Fibroblast of the aortic adventitia (primary cell): ENCODE measurements at places on chromosomes 12 and 14. TPM values are rescaled to one million over a fixed set of nuclear protein-coding genes. Genes with fewer than 3 reads are reported as not detected.

The KLRD1 gene
- 0.16 and 0.45 TPM in 2 replicates for total RNA-seq

The BRI3BP gene
- total RNA-seq, result 1.6 and 6.1 TPM in 2 replicates

DNA sequence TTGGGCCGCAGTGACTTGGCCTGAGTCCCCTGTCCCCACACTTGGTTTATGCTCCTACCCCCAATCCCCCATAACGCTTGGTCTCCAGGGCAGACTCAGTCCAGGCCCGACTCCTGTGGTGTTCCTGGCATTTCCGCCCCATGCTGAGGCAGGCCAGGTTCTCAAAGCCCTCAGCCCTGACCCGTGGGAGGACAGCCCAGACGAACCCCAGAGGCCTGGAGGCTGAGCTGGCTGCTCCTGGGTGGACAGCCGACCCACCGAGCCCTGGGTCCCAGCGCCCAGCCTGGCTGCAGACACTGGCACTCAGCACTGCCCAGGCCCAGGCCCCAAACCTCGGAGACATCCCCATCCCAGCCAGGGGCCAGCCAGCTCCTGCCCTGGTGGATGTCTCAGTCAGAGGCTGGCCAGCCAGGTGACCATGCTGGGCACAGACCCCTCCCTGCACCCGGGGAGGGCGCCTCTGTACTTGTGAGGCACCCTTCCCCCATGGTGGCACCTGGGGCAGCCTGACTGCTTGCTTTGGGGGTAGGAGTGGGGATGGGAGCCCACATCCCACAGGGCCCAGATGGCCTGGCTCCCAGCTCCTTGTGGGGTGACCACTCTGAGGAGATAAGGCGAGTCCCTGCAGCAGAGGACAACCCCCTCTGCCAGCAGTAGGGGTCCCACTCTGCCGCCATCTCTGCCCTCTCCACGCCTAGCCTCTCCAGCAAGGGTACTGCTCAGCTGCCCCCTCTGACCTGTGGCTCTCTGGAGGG, 1.4 kb downstream of the PLD4 start:
- no peak for DNase-seq

DNA sequence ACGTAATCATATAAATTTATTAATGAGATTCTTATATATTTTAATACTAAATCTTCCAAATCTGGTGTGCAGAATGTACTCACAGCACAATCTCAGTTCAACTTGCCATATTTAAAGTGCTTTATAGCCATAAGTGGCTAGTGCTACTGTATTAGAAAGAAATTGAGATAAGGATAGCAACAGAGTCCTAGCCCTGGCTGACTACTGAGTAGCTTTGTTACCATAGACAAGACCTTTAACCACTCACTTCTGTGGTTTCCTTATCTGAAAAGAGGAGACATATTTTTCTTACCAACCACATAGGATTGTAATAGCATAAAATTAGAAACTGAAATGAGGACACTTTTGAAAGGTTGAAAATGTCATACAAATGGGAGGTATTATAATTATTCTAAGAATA, 2.0 kb upstream of the CHURC1 start:
- peak; percentile 13 for DNase-seq

GRCh38 chr14:104107611-104108569, 22.4 kb downstream of the ASPG start:
- DNase-seq, result no peak

GRCh38 chr12:76878099-76878898, 520 bp downstream of the CSRP2 start:
- no peak for DNase-seq
